LHCN-M2 (cell line): ENCODE measurements at places on chromosomes 3 and 15. TPM values are rescaled to one million over a fixed set of nuclear protein-coding genes. Genes with fewer than 3 reads are reported as not detected.

Gene SNRK
- total RNA-seq: 10.6 and 12.5 TPM in 2 replicates

Gene AGBL1
- total RNA-seq: under 0.01 TPM in 1 of 2 replicates, not detected in the other

GRCh38 chr3:72488738-72489035, 359.6 kb downstream of the SHQ1 start:
- DNase-seq: peak; percentile 71

DNA sequence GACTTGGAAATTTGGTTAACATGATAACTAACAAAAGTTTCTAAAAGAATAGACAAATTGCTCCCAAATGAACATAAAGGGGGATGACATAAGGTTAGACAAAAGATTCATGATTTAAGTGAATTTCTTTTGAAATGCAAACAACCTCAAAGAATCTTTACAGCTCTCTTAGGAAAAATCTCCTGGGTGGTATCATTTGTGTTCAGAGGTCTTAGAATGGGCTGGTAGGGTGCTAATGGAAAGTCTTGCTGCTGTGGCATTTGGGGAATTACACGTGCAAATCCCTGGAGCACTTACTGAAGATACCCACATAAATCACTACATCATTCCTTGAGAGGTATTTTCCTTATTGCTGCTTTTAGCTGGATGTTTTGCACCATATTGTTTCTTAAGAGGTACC, 14.4 kb upstream of the ROBO2 start:
- no peak for DNase-seq

GRCh38 chr3:14685179-14685578, 10.2 kb downstream of the C3orf20 start:
- DNase-seq: no peak

GRCh38 chr15:60594071-60594470, 115.1 kb upstream of the ICE2 start:
- peak; percentile 36 for DNase-seq
